Umbilical cord (tissue), 2 donors: ENCODE measurements at places on chromosomes 12 and 14.

DNA sequence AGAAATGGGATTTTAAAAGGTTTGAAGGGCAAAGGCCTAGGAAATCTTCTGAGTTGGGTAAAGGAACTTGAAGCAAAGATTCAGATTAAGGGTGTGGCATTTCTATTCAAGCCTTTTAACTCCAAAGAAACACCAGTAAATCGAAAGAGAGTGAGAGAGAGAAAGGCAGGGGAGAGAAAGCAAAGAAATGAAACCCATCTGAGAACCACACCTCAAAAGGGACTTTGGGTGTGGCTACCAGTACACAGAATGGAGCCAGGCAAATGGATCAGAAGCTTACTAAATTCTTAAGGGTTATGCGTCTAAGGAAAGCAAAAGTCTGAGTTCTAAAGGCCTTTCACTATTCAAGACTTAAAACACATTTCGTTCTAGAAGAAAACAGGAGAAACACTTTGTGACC lies 277.4 kb downstream of the BCL11B start:
- no peak for DNase-seq

- peak; percentile 18 for DNase-seq
Measured at GRCh38 chr12:97535582-97535981, 73.0 kb downstream of the RMST start.

DNA sequence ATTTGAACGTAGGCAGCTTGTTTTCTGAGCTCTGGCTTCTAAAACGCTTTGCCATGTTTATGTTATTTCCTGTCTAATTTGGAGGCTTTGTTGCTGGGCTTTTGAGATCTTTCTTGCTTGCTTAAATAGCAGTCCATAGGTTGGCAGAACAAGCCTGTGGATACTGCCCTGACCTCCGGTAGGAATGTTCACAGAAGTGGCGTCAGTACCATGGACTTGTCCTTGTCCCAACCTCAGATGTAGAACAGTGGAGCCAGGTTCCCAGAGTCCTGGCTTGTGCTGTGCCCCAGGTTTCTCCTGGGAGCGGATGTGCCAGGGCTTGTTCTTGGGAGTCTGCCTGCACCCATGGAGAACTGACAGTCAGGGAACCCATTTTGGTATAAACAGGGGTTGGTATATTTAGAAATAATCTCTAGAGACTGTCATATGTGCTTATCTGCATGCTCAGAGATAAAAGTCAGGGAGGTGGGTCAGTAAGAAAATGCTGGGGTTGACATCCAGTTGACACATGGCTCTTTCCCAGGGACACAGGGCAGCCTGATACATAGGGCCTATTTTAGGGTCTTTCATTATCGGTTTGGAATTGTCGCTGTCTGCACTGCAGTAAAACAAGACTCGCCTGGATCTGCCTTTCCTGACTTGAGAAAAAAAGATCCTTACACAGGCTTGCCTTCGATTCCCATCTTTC lies 22.9 kb downstream of the CACNA1C start:
- DNase-seq = peak; percentile 47

DNA sequence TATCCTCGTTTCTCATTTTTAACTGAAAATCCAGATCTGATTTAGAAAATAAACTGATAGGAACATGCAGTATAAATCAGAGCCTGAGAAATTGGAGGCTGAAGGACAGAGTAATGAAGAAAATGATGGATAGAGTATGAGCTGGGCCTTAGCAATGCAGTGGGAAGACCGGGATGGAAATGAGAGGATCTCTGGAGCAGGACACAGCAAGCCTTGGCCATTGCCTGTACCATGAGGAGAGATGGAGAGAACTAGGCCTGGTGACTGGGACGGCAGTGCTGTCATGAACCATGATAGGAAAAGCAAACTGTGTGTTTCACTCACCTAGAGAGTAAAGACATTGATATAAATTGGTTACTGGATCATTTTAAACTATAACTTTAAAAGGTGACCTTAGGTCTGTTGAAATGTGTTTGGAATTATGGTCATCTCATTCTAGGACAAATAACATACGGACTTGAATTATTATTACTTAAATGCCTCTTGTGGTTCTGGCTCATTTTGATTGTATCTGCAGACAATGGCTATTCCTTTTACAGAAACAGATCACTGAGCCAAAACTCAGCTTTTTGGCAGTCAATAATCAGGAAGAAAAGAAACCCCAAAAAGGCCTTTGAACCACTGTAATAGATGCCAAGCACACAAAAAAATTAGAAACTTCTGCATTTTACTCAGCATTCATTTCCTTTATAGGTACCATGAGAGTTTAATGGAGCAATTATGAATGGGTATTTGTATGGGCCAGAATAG lies 251.9 kb upstream of the PRKD1 start:
- DNase-seq = peak; percentile 31

GRCh38 chr14:79011920-79012204 lies 841.7 kb downstream of the NRXN3 start:
- no peak for DNase-seq

DNA sequence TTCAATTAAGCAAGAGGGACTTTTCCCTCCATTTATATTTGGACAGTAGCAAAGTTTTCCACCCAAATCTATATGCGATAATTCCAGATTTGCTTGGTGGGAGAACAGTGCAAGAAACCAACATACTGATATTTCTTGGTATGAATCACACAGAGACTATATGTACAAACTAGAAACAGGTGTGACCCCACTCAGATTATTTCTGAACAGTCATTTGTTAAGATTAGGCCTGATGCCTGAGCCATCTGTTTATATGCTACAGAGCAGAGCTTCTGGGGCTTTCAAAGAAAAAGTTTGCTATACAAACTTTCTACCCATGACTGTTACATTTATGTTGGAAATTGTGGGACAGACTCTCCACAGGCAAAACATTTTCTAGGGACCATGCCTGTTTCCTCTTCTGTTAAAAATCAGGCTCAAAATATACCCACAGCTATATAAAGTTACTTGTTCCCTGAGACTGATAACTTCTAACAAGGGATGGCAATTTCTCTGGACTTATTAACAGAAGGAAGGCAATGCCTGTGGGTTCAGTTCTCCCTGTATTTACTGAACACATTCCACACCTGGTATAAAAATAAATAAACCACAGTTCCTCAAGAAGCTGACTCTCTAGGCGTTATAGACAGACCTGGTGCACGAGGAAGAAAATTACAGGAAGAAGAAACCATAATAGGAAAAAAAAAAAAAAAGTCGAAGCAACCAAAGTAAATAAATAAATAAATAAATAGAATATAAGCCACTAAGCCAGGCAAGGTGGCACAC lies 8.0 kb downstream of the PTPN21 start:
- no peak for DNase-seq

DNA sequence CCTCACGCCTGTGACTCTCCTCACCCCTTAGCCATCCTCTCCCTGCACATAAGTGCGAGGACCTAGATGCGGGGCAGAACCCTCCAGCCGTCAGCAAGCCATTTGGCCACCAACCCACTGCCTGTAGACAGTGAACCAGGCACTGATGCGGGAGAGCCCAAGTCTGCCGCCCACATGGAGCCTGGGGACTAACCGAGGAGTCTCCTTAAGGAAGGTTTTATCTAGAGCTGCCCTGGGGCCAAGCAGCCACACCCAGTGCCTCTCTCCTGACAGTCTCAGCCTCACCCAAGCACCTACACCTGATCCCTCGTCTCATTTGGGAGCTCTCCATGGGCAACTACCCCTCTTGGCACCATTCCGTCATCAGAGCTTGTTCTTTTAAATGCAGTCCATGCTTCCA lies 72.7 kb downstream of the CHGA start:
- no peak for DNase-seq

- DNase-seq = no peak
Measured at GRCh38 chr12:92394895-92395294, 249.2 kb upstream of the BTG1 start.

GRCh38 chr12:94831081-94831751 lies 172.3 kb downstream of the NDUFA12 start:
- DNase-seq = peak; percentile 32

GRCh38 chr14:104135904-104136471 lies 2.4 kb upstream of the KIF26A start:
- no peak for DNase-seq

DNA sequence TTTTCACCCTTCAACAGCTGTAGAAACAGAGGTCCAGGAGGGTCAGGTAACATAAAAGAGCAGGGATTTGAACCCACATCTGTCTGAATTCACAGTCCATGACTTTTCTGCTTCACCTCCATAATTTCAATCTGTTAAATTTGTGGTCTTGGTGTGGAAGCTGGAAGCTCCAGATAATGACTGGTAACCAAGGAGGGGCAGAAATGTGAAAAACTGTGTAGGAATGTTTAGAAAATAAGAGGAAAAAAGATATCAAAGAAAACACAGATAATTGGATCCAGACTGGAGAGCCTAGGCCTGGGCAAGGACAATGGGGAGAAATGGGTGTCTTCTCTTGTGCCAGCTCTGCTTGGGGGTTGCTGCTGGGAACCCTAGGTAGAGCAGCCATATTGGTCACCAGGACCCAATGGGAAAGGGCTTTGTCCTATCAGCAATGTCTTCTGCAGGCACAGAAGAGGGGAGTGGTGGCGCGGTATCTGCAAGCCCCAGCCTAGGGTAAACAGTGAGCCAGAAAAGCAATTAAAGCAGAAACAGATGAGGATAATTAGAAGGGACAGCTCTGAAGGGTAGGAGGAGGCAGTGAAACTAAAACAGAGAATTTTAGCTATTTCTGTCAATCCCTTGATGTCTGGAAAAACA lies 54.3 kb upstream of the CCDC91 start:
- no peak for DNase-seq

GRCh38 chr12:21542403-21542802 lies 16.3 kb downstream of the SPX start:
- DNase-seq = no peak

GRCh38 chr12:65656156-65656882 lies 168.0 kb upstream of the HMGA2 start:
- no peak for DNase-seq

DNA sequence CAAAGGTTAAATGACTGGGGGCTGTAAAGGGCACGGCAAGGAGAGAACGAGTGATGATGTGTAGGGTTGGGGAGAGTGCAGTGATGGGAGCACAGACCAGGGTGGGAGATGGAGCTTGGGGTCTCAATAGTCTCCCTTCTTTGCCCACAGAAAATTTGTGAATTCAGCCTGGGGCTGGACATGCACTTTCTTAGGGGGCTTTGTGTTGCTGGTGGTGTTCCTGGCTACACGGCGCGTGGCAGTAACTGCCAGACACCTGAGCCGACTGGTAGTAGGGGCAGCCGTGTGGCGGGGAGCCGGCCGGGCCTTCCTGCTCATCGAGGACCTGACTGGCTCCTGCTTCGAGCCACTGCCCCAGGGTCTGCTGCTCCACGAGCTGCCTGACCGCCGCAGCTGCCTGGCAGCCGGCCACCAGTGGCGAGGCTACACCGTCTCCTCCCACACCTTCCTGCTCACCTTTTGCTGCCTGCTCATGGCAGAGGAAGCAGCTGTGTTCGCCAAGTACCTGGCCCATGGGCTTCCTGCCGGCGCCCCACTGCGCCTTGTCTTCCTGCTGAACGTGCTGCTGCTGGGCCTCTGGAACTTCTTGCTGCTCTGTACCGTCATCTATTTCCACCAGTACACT lies 1.7 kb downstream of the FITM1 start:
- no peak for DNase-seq

- DNase-seq = no peak
Measured at GRCh38 chr12:72586456-72586855, 314.3 kb downstream of the TRHDE start.

- DNase-seq = no peak
Measured at GRCh38 chr14:50123062-50123461, 6.7 kb upstream of the VCPKMT start.

DNA sequence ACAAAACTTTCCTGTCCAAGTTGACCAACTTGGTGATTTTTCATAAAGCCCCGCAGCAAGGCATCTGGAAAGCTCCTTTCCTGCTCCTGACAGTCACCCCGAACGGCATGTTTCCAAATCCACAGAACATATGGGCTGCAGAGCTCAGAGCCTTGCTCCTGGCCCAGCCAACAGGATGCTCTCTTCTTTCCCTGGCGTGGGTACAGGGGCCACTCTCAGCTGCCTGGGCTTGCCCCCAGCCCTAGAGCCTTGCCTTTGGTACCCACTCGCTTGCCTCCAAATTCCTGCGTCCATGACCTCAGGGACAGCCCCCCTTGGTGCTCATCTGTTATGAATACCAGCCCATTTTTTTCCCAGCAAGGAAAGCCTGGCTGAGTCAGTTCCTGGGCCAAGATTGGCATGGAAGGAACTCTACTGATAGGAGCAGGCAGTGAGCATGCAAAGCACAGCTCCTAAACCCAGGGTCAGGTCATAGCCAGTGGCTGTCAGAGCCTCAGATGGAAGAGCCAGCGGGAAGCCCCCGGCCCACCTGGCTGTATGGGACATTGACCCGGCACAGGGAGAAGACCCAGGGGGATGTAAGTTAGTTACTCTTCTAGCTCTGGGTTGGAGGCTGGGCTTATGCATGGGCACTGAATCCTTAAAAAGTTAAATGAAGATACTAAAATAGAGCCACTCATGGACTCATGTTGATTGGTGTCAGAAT lies 105.3 kb upstream of the RTL1 start:
- DNase-seq = no peak

DNA sequence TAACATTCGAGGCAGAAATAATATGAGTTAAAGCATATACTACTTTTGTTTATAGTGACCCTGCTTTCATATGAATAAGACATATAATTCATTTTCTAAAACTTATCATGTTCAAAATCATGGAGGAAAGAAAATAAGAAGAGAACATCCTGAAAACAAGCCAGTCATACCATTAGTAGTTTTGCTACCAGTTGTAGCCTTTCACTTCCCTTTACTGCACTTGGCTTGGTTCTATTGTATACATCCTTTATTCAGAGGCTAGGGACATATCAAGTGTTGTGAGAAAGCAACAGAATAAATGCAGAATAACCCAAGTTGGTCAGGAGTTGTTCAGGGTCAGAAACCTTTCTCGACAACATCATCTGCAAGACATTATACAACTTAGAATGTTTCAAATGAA lies 598.7 kb downstream of the SOX5 start:
- no peak for DNase-seq

DNA sequence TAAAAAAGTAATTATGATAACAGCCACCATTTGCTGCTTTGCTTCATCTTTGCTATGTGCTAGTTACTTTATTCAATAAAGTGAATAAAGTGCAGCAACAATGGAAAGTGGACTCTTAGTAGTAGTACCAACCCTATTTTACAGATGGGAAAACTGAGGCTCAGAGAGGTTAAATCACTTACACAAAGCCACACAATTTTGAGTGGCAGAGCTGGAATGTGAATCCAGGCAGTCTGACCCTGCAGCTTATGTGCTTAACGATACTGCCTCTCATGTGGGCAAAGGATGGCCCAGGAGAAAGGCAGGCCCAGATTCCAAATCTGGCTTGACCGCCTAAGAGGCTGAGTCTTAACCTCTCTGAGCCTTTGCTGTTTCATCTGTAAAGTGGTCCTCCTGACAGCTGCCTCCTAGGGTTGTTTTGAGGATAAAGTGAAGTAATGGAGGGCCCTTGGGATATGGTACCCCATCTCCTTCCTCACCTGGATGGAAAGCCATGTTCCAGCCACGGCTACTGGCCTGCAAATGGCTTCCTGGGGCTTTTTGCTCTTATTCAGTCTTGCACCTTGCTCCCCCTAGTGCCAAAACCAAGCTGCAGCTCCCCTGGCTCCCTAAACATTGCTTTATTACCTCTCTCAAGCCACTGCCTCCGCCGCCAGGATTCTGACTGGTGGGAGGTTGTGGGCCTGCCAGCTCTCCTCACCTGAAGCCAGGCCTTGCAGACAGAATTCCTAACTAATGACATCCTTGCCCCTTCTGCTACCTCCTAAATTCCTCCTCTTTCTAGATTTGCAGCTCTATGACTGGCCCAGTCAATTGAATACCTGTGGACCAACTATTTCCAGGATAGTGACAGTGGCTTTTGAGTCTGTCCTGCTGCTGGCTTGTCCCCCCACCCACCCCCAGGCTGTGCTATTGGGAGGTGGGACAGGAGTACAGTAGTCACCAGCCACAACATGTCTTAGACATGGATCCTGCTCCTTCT lies 283.3 kb upstream of the PWP1 start:
- peak; percentile 45 for DNase-seq

GRCh38 chr12:26090836-26091510 lies 33.9 kb downstream of the BHLHE41 start:
- no peak for DNase-seq
